Activated CD8-positive, alpha-beta memory T cell treated with anti-CD3 and anti-CD28 coated beads, Interleukin-2, amount 10 ng/mL, durations not matched to agents 7 days and 5 days (primary cell): ENCODE measurements at places on chromosomes 12 and 14. TPM values are rescaled to one million over a fixed set of nuclear protein-coding genes. Genes with fewer than 3 reads are reported as not detected.

DNA sequence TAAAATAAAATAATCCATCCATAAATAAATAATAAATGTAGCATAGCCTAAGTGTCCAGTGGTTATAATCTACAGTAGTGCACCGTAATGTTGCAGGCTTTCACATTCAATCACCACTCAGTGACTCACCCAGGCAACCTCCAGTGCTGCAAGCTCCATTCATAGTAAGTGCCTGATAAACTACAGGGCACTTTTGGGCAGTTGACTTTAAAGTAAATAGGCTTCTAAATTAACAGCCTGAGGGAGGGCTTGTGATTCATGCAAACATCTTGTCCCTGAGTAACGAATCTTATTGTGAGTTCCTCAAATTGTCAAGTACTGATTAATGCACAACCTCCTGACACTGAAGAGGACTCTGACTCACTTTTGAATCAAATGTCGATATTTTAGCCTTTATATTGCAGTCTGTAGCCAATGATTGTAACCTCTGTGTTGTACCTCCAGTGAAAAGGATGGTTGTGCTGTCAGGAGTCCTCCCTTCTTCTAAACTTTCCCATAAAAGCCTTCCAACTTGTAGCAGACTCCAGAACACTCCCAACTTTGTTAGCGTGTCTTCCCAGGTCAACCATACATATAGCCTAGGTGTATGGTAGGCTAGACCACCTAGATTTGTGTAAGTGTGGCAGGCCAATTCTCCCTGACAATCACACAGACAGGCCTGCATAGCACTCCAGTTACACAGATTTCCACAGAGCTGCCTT is 55.0 kb upstream of the BICD1 start:
- DNase-seq = peak; percentile 40

DNA sequence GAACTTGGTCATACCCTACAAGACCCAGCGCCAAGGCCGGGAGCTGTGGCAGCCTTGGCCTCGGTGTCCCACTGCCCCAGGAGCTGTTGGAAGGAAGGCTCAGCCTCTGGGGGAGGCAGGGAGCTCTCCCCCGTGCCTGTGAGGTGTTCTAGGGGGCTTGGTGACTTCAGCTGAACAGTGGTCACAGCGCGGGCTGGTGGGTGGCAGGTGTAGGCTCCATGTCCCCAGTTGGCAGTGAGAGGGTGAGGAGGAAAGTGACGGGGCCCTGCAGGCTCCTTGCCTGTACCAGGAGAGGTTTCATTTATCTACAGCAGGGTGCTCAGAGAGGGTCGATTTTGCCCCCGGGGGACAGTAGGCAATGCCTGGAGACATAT is 47.5 kb downstream of the DLK1 start:
- DNase-seq = no peak

GRCh38 chr14:83733670-83734069 is 1796.3 kb upstream of the FLRT2 start:
- no peak for DNase-seq

The ANKRD13A gene
- total RNA-seq = 68.6 TPM
